ENCODE measurements at places on chromosomes 6 and 20.

GRCh38 chr20:43569282-43569681 lies 10.5 kb downstream of the SGK2 start:
- DNase-seq, result no peak

- DNase-seq, result no peak
Measured at GRCh38 chr6:22087960-22088706, 208.7 kb downstream of the PRL start.

DNA sequence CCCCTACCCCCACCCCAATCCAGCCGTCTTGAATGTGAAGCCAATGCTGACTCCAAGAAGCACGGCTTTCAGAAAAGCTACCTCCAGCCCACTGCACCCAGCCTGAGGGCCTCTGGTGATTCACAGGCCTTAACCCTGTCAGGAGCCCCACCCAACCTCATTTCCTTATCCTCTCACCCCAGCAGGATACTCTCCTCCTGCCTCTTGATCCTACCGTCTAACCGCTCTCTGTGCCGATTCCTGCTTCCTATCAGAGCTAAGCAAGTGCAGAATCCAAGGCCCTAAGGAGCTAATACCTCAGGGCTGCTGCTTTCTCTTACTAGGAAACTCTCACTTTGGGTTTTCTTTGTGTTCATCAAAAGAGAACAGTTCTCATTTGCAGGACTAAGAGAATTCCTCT lies 47.2 kb downstream of the TRERF1 start:
- DNase-seq, result peak; percentile 32

GRCh38 chr6:107124934-107125348 lies 9.6 kb upstream of the BEND3 start:
- peak; percentile 11 for DNase-seq

DNA sequence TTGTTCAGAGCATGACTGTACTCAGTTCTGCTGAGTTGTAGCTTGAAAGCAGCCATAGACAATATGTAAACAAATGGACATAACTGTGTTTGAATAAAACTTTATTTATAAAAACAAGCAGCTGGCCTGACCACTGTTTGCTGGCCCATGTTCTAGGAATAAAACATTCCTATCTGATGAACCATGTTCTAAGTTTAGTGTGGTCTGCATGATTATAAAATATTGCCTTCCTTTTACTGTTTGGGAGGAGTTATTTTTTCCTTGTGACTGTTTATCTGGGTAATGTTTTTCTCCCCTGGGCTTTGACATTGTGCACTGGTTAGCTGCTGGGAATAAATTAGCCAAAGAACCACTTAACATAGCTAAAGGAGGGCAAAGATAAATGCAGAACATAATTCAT lies 55.1 kb downstream of the CDS2 start:
- peak; percentile 28 for DNase-seq

- peak; percentile 99 for DNase-seq
Measured at GRCh38 chr6:7758456-7758855, 32.6 kb downstream of the BMP6 start.

DNA sequence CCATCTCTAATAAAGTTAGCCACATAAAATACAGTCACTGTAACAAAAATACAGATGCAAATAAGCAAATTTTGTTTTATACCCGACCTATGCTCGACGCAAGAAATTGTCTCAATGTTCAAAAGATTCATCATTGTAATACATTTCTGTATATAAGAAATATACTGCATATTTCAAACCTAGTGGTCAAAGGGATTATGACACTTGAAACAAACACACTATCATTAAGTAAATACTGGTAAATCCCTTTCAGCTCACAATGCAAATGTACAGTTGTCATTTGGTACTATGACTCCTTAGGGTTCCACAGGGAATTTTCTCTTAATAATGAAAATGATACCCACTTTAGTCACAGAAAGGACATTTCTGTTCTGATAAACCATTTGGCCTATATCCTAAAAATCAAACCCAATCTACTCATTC lies 2.2 kb downstream of the HIVEP2 start:
- peak; percentile 41 for DNase-seq

- DNase-seq, result peak; percentile 46
Measured at GRCh38 chr6:29651413-29652197, 5.3 kb upstream of the MOG start.

DNA sequence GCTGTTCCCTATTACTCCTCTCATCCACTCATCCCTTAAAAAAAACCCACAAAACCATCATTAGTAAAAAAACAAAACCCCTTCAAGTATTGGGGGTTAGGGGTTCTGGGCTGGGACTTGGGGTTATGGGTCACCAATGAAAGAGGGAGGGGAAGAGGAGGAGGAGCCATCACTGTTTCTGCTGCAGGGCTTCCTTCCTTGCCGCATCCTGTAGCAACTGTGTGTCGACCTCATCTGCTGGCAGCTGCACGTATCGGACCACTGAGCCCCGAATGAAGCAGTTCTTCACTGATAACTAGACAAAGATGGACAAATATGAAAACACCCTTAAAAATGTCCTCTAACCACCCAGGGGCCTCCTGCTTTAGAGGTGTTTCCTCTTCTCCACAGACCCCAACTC lies 2.0 kb upstream of the VARS1 start:
- DNase-seq, result no peak

DNA sequence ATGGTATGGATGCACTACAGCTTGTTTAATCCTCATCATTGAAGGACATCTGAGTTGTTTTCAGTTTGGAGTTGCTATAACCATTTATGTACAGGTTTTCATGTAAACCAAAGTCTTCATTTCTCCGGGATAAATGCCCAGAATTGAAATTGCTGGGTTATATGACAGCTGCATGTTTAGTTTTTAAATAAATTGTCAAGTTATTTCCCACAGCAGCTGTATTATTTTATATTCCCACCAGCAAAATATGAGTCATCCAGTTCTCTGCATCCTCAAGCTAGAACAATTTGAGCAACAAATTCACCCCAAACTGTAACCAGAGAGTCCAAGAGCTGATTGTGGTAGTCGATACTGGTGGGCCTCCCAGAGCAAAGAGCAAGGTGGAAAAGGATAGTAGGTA lies 161.0 kb upstream of the PRND start:
- DNase-seq, result no peak

DNA sequence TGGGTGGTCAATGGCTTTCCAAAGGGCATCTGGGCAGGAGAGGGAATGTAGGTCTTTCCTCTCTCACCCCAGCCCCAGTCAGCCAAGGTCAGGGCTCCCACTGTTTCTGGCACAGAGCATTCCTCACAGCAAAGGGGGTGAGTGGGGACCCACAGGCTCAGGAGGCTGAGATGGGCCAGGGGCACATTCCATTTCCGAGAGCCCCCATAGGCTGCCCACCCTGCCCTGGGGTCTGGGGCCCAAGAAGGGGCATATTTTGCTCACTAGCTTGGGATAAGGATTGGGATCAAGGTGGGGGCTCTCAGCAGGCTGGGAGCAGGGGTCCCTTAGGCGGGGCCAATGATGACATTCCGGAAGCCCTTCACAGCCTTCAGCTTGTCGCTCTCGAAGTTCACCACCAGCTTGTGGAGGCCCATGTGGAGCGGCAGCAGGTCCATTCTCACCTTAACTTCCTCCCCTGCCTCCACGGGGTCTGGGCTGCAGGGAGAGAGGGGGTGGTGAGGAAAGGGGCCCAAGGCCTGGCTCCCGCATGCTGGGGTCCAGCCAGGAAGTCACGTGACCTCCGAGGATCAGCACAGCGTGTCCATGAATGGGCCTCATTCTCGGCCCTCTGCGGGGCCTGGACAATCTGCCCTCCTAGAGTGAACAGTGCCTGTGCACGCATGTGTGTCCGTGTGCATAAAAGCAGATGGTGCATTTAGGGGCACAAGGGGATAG lies 35.0 kb downstream of the TGM2 start:
- DNase-seq, result no peak

- peak; percentile 79 for DNase-seq
Measured at GRCh38 chr20:21315138-21315537, 12.0 kb downstream of the XRN2 start.

GRCh38 chr6:21955053-21955595 lies 341.7 kb downstream of the PRL start:
- DNase-seq, result no peak

- DNase-seq, result peak; percentile 7
Measured at GRCh38 chr6:93036835-93037234, 382.5 kb downstream of the EPHA7 start.

DNA sequence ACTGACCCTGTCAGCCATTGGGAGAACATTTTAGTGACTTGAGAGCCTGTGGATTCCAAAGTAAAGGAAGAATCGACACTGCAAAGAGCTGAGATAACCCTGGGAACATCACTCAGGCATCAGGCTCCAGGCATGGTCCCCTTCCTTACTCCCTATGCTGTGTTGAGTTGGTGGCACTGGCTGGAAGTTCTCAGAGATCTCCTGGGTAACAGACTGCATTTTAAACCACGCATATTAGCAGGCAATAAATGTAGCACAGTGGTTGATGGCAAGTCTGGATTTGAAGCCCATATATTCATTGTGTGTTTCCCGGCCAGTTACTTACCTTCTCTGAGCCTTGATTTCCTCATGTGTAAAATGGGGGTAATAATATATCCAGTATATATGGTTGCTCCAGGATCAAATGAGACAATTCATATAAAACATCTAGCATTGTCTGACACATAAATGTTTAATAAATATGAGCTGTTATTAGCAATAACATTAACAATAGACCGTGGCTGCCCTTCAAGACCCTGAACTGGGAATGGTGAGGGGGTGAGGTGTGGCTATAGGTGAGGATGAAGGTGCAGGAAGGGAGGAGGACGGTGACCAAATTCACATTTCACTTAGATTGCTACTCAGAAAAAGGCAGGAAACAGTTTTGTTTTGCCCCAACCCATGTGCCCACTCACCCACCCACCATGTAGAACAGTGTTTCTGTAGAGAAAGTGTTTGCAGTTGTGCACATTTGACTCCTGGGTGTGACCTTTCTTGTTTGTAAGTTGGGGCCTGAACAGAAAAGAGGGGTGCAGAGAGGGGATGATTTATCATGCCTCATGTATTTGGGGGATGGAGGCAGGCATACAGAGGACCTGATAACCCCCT lies 2.1 kb downstream of the PLCG1 start:
- no peak for DNase-seq

GRCh38 chr20:24917797-24918578 lies 31.1 kb upstream of the CST7 start:
- DNase-seq, result peak; percentile 90

DNA sequence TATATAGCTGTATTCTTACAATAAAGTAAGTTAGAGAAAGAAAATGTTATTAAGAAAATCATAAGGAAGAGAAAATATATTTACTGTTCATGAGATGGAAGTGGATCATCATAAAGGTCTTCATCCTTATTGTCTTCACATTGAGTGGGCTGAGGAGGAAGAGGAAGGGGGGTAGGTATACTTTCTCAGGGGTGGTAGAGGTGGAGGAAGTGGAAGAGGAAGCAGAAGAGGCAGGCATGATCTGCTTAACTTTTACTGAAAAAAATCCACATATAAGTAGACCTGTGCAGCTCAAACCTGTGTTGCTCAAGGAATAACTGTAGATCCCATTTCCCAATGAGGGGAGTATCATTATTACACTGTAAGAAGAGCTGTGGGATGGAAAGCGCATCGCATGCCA lies 714.2 kb downstream of the KIF16B start:
- DNase-seq, result no peak

GRCh38 chr6:149961728-149962425 lies 1.9 kb upstream of the ULBP1 start:
- peak; percentile 32 for DNase-seq

DNA sequence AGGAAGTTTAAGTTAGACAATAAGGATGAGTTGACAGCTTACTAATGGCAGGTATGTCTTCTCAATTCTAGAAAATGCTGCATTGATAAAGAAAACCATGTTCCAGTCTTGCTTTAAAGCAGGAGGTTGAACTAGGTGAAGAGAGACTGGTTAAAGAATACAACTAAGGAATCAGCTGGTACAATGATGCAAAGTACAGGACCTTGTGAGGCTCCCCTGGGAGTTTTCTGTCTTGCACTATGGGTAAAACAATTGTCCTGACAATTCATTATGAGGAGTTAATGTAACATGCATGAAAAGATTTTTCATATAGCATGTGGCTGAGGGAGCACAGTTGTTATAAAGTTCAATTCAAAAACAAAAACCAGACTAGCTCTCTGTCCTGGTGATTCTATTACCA lies 157.2 kb downstream of the BMP2 start:
- no peak for DNase-seq

GRCh38 chr6:34745277-34746103 lies 11.8 kb upstream of the SNRPC start:
- DNase-seq, result no peak

DNA sequence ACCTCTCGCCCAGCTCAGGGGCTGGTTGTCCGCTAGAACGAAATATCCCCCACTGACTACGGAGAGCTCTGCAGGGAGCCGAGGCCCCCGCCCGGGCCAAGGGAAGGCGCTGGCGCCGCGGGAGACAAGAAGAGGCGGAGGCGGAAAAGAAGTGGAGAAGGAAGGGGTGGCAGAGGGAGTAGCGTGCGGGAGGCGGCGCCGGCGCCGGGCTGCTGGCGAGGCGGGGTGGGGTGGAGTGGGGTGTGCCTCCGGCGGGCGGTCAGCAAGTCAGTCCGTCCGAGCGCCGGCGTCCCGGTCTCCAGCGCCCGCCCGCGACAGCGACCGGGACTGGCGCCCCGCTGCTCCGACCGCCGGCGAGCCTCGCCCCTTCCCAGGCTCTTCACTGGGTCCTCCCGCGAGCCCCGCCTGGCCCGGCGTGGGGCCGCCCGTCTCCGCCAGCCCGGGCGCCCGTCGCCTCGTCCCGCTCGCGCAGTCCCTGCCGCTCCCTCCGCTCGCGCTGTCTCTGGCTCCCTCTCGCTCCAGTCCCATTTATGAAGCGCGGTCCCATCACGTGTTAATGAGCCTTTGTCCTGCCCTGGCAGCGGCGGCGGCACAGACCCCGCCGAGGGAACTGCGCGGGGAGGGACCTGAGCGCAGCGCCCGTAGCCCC lies at the start of gene CNR1:
Gene CNR1, minus strand, starts transcription at position 504 of the 649 bp plus-strand sequence. CDS start 21,073 bp downstream, outside the sequence.
- peak; percentile 79 for DNase-seq

- no peak for DNase-seq
Measured at GRCh38 chr6:90238496-90239266, 58.0 kb downstream of the BACH2 start.

GRCh38 chr6:4973415-4973814 lies 30.4 kb downstream of the RPP40 start:
- DNase-seq, result no peak

GRCh38 chr20:4469910-4470309 lies 251.8 kb upstream of the PRND start:
- no peak for DNase-seq
